ENCODE measurements at places on chromosomes 2 and 18.

DNA sequence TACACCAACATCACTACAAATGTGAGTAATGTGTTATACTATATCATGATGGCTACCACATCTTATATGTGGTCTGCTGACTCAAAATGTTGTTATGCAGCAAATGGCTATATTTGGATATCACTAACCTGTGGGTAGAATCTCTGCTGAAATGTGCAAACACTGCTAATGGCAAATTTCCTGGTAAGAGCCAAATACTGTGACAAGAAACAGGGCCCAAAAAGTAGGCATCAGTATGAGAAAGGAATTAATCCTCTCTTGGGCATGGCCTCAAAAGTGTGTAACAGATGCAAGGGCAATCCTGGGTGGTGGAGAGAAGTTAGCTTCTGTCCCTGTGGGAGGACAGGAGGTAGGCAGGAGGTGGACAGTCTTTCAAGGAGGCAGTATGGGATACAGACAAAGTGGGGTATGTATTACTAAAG is 13.3 kb downstream of the ATF2 start:
- DNase-seq = no peak

DNA sequence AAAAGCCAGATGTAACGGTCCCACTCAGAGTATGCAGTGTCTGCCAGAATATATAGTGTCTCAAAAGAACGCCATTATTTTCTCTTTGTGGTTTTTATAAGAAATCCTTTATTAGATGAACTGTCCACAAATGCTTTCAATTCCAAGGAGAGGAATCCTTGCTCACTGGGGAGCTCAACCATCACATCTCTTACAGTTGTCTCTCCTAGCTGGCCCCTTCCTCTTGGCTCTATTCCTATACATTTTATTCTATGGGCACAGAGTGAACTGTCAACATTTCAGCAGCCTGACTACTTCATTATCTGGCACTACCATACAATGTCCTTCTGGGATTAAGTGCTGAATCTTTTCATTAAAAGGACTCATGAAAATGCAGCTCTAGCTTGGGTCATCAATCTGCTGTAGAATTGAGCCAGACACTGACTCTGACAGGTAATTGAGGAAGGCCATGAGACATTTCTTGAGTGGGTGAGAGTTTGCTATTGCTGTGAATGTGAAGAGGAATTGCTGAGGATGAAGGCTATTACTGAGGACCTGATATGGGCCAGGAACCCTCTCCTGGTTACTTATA is 96.5 kb upstream of the THOC1 start:
- DNase-seq = no peak

DNA sequence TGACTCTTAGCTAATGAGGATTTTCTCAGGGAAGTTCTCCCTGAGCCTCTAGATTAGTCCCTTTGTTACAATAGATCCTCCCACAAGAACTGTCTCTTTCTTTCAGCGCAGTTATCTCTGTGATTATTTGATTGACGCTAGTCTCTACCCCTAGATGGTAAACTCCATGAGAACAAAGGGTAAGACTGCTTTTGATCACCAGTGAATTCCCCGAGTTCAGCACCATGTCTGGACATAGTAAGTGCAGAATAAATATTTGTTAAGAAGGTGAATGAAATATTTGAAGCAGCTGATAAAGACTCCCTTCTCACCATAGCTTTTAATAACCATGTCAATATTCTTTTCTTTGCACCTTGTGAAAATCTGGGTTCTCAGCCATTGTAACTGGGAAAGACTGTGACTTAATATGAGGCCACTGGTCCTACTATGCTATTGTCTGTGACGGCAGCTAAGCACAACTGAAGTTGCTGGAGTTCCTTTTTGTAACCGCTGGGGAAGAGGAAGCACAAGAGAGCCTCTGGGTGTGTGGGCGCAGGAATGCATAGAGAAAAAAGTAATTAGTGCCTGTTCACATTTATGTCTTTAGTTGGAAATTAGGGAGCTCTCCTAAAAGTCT is 214.7 kb downstream of the TGIF1 start:
- DNase-seq = no peak

- DNase-seq = no peak
Measured at GRCh38 chr2:96839875-96840850, 3.7 kb downstream of the ANKRD23 start.
